ENCODE measurements at places on chromosomes 1 and 21.

DNA sequence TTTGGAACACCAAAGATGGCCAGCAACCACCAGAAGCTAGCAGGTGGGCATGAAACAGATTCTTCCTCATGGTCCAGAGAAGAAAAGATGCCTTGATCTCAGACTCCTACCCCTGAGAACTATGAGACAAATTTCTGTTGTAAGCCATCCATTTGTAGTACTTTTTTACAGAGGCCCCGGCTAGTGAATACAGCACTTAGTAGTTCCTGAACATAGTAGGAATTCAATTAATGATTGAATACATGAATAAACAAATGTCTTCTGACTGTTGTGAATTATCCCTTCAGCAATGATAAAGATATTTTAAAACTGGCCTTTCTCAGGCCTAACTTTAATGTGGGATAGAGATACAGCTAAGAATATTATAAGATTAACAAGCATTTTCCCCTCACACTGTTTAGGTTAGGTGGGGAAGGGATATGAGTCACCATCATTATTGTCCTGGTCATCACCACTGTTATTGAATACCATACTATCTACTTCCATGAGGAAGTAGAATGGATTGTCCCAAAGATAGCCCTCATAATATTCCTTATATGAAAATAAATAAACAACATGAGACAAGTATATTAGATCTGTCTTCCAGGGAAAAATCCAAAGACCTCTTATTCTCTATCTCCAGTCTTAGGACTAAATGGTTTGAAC, 51.4 kb downstream of the ADCY10 start:
- DNase-seq: no peak

- no peak for DNase-seq
Observed at GRCh38 chr21:45848331-45848730, 133.2 kb upstream of the COL6A1 start.

- no peak for DNase-seq
Observed at GRCh38 chr1:206021008-206021625, 2.6 kb downstream of the CTSE start.

GRCh38 chr1:212513586-212513985, 80.9 kb downstream of the NENF start:
- DNase-seq: no peak

- DNase-seq: peak; percentile 22
Observed at GRCh38 chr1:111274653-111275052, 16.0 kb upstream of the CHIA start.

DNA sequence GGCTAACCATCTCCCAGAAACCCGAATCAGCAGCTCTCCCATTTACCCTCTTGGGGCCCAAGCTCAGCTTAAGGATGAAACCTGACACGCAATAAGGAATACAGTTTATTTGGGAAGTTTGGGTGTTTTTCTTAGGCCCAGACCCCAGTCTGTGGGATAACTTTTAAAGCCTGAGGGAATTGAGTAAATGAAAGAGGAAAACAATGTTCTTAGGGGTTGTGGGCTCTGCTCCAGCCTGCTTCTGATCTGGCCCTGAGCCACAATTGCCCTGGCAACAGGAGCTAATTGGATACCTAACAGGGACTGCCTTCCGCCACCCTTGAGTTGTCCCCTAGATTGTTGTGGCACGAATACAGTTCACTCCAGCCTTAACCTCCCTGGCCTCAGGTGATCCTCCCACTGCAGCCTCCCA, 20.1 kb downstream of the DYRK3 start:
- no peak for DNase-seq

GRCh38 chr1:202034683-202035462, 24.5 kb downstream of the ELF3 start:
- DNase-seq: no peak

GRCh38 chr1:202661136-202661845, 49.0 kb downstream of the SYT2 start:
- peak; percentile 13 for DNase-seq

DNA sequence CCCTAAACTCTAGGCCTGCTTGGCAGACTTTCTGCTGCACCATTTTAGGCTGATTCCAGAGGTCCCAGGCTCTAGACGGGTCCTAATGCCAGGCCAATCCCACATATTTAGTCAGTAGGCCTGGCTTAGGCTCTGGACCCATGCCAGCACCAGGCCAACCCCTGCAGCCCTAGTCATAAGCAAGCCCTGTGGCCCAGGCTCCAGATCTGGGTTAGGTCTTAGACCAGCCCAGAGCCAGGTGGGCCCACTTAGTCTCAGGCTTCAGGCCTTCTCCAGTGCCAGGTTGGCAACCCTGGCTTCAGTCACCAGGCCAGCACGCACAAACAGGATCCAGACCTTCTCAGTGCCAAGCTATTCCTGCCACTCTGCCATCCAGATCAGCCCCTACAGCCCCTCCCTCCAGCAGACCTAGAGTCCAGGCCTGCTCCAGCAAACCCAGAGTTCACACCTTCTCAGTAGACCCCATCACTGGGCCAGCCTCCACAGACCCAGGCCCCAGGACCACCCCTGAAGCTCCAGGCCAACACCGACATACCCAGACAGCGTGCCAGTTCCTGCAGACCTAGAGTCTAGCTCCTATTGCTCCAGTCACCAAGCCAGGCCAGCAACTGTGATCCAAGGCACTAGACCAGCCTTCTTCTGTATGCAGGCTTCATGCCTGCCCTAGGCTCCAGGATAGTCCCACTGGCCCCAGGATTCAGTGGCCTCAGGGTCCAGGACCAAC, 467.6 kb downstream of the RWDD3 start:
- DNase-seq: no peak

- peak; percentile 79 for DNase-seq
Observed at GRCh38 chr21:43659136-43660000, at the start of the genes HSF2BP and RRP1B. Gene HSF2BP (minus strand): TSS chr21:43659488. CDS start chr21:43658096, 1,392 bp downstream. Gene RRP1B (plus strand): TSS chr21:43659560. CDS start chr21:43659665, 105 bp downstream.

DNA sequence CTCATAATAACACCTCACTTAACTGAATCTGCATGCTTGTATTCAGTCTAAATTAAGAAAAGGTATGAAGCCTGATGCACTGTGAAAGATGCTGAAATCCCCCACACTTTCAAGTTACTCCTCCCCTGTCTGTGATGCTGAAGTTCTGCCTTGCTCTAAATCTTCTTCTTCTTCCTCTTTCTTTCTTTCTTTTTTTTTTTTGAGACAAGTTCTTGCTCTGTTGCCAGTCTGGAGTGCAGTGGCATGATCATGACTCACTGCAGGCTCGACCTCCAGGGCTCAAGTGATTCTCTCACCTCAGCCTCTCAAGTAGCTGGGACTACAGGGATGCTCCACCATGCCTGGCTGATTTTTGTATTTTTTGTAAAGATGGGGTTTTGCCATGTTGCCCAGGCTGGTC, 231.0 kb upstream of the B3GALT2 start:
- peak; percentile 36 for DNase-seq

DNA sequence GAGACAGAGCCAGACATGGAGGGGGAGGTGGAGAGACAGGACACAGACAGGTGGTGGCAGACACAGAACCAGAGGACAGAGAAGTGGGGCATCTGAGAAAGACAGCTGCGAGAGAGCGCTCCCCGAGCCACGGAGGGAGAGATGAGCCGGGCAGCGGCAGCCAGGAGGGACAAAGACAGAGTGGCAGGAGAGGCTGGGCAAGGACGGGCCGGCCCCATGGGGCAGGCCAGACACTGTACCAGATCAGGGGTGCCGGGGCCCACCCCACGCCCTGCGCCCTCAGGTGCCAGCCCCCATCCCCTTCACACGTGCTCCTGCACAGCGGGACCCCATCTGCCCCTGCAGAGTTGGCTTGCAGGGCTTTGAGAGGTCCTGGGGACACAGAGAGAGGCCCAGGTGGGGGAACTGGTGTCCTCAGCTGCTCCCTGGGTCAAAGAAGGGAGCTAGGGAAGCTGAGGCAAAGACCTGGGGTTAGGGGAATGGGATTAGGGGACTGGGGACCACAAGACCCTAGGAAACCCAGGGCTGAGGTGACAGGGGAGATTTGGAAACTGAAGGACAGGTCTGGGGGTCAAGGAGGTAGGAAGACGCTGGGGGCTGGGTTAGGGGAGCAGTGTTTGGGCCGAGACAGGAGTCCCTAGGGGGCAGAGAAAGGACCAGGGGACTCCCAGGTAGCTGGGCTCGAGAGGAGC, 643 bp downstream of the FNDC5 start:
- DNase-seq: no peak

GRCh38 chr1:156502894-156503697, 2.5 kb upstream of the MEF2D start:
- peak; percentile 43 for DNase-seq

- DNase-seq: peak; percentile 77
Observed at GRCh38 chr1:6028042-6028850, 17.4 kb upstream of the KCNAB2 start.

DNA sequence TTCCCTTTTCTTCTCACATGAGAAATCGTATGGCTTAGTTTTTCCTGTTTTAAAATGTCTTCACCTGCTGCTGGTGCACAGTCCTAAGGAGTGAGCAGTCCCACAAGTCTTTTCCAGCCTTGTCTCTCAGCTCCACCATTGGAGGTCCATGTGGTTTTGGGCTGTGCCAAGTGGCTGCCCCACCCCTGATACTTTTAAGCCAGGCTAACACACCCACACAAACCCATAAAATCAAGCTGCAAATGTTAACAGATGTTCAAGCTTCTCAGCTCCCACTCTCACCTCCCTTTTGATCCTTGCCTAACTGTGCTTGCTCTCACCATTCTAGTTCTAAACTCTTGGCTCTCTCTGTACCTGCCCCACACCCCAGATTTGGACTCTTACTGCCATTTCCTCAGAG, 74.5 kb upstream of the COL24A1 start:
- no peak for DNase-seq

DNA sequence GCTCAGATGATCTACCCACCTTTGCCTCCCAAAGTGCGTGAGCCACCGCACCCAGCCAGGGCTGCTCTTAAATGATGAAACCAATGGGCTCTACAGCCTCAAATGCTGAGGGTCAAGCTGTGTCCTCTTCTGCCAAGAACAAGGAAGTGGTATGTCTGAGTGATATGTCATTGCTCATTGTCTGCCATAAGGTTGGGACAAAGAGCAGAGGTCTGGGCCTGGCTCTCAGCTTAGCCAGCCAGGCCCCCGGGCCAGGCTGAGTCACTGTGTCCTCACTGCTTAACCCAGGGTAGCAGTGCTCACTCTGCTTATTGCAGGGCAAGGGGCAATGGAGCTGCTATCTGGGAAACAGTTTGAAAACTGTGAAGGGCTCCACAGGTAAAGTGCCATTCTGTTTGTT, 8.3 kb upstream of the ETS2 start:
- peak; percentile 26 for DNase-seq

DNA sequence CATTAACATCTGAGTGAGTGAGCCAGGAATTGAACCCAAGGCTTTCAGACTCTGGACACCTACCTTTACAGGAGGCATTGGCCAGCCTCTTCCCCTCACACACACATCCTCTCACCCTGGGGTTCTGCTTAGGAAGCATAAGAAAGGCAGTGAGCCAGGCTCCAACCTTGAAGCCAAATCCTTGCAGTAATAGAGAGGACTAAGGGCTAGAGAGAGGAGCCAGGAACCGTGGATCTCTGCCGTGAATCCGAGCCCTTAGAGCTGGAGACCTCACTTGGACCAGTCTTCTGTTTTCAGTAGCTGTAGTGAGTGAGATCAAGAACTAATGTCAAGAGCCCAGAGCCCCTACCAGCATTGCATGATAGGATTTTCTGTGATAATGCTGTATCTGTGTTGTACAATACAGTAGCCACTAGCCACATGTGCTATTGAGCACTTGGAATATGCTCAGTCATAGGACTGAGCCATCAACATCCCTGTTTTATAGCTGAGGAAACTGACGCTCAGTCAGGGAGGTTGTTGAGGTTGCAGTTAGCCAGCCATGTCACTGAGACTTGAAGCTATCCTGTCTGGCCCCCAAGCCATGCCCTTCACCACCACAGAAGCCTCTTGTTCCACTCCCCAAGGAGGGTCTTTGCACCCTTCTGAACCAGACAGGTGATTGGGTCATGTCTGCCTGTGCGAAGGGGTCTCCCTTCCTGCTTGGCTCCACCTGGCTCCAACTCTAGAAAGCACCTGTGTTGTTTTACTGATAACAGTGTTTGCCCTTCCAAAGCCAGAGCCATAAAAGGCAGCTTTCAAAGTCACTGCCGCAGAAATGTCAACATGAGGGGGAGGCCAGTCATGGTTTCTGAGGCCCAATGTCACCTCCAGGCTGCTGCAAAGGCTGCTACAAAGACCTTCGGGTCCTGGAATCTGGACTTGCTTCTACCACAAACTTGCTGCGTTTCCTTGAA, 101.1 kb upstream of the JUN start:
- no peak for DNase-seq

- DNase-seq: peak; percentile 88
Observed at GRCh38 chr1:203682473-203683383, 56.1 kb downstream of the ATP2B4 start.

DNA sequence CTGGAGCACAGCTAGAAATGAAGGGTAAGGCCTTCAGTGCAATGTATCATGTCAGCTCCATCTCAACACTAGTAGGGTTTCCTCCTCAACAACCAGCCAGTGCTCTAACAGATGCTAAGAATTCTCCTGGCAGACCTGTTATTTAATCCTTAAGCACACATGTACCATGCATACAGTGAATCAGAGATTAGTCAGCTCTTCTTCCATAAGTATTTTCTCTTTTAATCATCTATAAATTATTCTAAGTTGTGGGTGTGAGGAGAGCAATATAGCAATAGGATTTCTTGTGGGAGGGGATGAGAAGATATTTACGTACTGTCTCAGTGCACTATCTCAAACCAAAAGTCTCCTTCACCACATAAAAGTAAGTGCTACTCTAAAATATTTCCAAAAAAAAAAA, 95.3 kb downstream of the COP1 start:
- no peak for DNase-seq

DNA sequence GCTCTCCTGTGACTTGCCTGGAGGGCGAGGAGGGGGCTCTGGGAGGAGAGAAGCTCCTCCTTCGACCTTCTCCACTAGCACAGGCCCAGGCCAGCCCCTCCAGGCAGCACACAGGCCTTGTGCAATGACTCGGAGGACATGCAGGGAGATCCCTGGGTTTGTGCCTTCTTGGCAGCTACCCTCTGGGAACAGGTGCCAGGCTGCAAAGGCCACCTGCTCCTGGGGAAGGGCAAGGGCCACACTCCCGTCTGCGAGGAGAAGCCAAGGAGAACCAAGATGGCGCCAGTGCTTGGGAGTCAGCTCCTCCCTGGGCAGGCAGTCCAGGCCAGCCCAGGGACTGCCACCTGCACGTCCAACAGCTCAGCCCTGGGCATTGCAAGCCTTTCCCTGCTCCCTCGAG, 15.3 kb downstream of the CASZ1 start:
- no peak for DNase-seq

- DNase-seq: no peak
Observed at GRCh38 chr1:25066256-25066655, 136.2 kb upstream of the RUNX3 start.

DNA sequence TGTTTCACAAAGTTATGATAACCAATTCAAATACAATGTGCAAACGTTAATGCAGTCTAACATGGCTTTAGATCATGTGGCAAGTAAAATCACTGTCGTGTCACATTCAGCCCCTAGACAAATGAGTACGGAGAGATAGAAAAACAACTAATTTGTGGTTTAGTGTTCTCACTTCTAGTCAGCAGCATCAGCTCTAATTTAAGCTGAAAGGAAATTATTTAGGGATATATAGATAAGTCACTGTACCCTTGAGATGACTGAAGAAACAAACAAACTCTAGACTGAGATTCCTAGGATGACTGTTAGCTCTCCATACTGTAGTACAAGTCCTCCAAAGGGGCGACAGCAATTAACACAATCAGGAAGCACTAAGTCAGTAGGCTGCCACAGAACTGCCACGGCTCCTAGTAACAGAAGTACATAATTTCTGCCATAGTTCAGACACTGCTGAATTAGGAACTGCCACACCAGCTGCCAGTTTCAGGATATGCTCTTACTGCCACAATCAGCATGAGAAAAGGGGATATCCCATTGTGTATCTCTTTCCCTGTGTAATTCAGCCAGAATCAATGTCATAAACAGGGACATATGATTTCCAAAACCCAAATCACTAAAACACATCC, 150.4 kb upstream of the NEGR1 start:
- DNase-seq: no peak

GRCh38 chr1:222068937-222069336, 327.0 kb upstream of the DUSP10 start:
- DNase-seq: no peak
